ENCODE measurements at places on chromosomes 16 and 17.

DNA sequence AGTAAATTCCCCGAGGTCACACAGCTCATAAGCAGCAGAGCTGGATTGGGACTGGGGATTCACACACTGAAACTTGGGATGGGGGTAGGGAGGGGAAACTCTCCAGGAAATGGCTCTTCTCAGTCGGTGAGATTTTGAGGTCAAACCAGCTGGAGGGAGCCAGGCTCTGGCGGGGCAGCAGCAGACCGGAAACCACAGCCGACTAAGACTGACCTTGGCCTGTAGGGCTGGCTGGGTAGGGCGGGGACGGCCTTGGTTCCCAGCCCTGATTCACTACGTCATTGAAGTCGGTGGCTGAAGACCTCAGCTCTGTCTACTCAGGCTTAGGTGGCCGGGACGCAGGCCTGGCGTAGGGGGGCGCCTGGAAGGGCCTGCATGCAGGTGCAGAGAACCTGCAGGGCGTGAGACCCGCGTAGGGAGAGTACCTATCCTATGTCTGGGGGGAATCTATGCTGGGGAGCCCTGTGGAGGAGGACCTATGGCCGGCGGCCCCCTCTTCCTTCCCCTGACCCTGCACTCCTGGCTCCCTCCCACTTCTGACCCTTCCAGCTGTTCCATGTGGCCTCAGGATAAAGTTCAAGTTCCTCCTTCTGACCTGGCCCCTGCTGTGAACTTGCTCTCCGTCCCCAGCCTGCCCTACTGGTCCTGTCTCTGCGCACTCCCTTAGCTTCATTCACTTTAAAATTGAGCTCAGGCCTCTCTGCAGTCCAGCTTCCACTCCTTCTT is 11.9 kb upstream of the SLC4A1 start:
- H3K27ac ChIP-seq, result peak overlapping the region; percentile 80
- peak; percentile 97 for DNase-seq
- peaks cover 25% of the 10 kb centered on the region for H3K4me1 ChIP-seq
- H3K27me3 ChIP-seq, result peaks cover 7% of the 10 kb centered on the region

- no peak for DNase-seq
- H3K4me3 ChIP-seq, result no peak overlapping the region
- no peaks in the 10 kb centered on the region for H3K4me1 ChIP-seq
- H3K27me3 ChIP-seq, result no peaks in the 10 kb centered on the region
- H3K27ac ChIP-seq, result no peak overlapping the region
Measured at GRCh38 chr17:74252211-74252610, 21.8 kb upstream of the DNAI2 start.

- DNase-seq, result no peak
- no peak overlapping the region for H3K27ac ChIP-seq
- H3K4me1 ChIP-seq, result peaks cover 45% of the 10 kb centered on the region
- H3K27me3 ChIP-seq, result no peaks in the 10 kb centered on the region
Measured at GRCh38 chr17:58268774-58269556, 11.8 kb downstream of the MPO start.

- H3K36me3 ChIP-seq, result no peaks in the 10 kb centered on the region
- peaks cover 19% of the 10 kb centered on the region for H3K27me3 ChIP-seq
- no peak overlapping the region for H3K4me3 ChIP-seq
- no peaks in the 10 kb centered on the region for H3K4me1 ChIP-seq
- H3K27ac ChIP-seq, result no peak overlapping the region
- no peak for DNase-seq
Measured at GRCh38 chr16:19346335-19346922, 60.9 kb downstream of the CLEC19A start.

- no peak overlapping the region for H3K27ac ChIP-seq
- H3K27me3 ChIP-seq, result no peaks in the 10 kb centered on the region
- H3K36me3 ChIP-seq, result no peaks in the 10 kb centered on the region
- no peak overlapping the region for H3K4me3 ChIP-seq
Measured at GRCh38 chr17:55160501-55160900, 104.3 kb upstream of the HLF start.

GRCh38 chr17:50863221-50863843 is 2.8 kb downstream of the TOB1 start:
- peaks cover 9% of the 10 kb centered on the region for H3K36me3 ChIP-seq
- peaks cover 17% of the 10 kb centered on the region for H3K4me1 ChIP-seq
- H3K27me3 ChIP-seq, result no peaks in the 10 kb centered on the region
- DNase-seq, result peak; percentile 58

GRCh38 chr16:19687279-19687678 is 30.7 kb downstream of the KNOP1 start:
- no peak overlapping the region for H3K27ac ChIP-seq
- peaks cover 8% of the 10 kb centered on the region for H3K4me1 ChIP-seq
- no peak for DNase-seq
- H3K4me3 ChIP-seq, result no peak overlapping the region
- no peaks in the 10 kb centered on the region for H3K27me3 ChIP-seq

DNA sequence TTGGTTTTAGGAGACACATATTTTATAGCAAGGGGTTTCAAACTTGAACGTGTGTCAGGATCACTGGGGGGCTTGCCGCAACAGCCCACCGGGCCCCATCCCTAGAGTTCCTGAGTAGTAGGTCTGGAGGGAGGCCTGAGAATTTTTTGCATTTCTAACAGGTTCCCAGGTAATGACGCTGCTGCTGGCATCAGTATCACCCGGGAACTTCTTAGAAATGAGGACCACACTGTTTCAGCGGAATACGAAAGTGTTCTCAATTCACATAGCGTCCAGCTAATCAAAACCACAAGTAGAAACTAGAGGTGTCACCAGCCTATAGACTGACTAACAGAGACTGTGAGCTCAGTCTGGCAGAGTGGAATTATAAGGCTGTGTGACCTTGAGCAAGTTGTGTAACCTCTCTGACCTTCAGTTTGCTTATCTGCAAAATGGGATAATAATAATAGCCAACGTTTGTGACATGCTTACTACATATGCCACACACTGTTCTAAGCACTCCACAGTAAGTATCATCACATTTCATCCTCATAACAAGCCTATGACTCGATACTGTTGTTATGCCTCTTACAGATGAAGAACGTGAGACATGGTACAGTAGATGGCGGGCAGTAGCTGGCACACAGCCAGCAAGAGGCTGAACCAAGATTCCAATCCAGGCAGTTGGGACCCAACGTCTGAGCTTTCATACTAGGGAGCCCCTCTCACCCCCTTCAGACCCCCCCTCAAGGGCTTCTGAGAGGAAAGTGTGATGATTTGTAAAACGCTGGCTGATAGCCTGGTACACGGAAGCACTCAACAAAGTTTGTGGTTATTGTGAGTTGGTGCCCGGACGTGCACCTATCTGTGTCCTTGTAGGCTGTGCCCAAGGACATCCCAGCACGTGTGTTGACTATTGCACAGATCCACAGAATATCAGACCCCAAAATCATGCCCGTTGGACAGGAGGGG is 4.6 kb upstream of the ICAM2 start:
- H3K4me3 ChIP-seq, result peak overlapping the region; percentile 52
- H3K36me3 ChIP-seq, result no peaks in the 10 kb centered on the region
- peaks cover 24% of the 10 kb centered on the region for H3K4me1 ChIP-seq
- no peaks in the 10 kb centered on the region for H3K27me3 ChIP-seq

DNA sequence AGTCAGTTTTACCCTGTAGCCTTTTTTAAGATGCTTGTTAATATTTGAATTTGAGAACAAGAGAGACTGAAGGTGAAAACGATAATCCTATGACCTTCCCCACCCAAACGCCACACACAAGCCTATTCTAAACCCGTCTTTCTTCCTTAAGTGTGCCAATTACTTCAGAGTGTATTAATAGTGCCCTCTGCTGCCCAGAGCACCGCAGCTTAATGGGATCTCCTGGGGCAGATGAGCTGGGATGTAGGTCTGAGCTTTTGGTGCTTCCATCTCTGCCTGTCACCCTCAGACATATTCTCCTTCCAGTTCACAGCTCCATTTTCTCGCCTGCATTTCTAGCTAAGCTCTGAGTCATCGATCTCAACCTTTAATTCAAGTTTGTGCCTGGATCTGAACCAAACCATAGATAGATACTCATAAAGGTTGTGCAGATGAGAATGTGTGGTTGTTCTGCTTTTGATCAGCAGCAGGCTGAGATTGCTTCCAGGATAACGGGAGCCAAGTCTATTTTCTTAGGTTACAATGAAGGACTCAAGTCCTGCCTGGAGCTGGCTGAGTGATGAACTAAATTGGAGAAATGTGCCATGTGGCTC is 46.4 kb upstream of the CDH13 start:
- DNase-seq, result no peak
- no peak overlapping the region for H3K27ac ChIP-seq
- no peak overlapping the region for H3K4me3 ChIP-seq
- no peaks in the 10 kb centered on the region for H3K36me3 ChIP-seq
- no peaks in the 10 kb centered on the region for H3K27me3 ChIP-seq

GRCh38 chr16:5422643-5423496 is 325.3 kb upstream of the EEF2KMT start:
- H3K27me3 ChIP-seq, result no peaks in the 10 kb centered on the region
- no peaks in the 10 kb centered on the region for H3K4me1 ChIP-seq
- DNase-seq, result no peak
- H3K27ac ChIP-seq, result no peak overlapping the region

- H3K27me3 ChIP-seq, result no peaks in the 10 kb centered on the region
- H3K4me1 ChIP-seq, result no peaks in the 10 kb centered on the region
- H3K27ac ChIP-seq, result no peak overlapping the region
- H3K4me3 ChIP-seq, result no peak overlapping the region
- DNase-seq, result no peak
- no peaks in the 10 kb centered on the region for H3K36me3 ChIP-seq
Measured at GRCh38 chr16:77946823-77947222, 75.5 kb upstream of the CLEC3A start.

GRCh38 chr16:678858-679813 is 1.1 kb upstream of the STUB1 start:
- peaks cover 30% of the 10 kb centered on the region for H3K27me3 ChIP-seq
- peak overlapping the region; percentile 40 for H3K4me3 ChIP-seq
- H3K4me1 ChIP-seq, result peaks cover 37% of the 10 kb centered on the region
- H3K36me3 ChIP-seq, result peaks cover 21% of the 10 kb centered on the region

GRCh38 chr17:28828294-28829040 is 14.1 kb downstream of the FAM222B start:
- H3K4me3 ChIP-seq, result no peak overlapping the region
- no peaks in the 10 kb centered on the region for H3K27me3 ChIP-seq
- no peaks in the 10 kb centered on the region for H3K36me3 ChIP-seq
- DNase-seq, result peak; percentile 14

DNA sequence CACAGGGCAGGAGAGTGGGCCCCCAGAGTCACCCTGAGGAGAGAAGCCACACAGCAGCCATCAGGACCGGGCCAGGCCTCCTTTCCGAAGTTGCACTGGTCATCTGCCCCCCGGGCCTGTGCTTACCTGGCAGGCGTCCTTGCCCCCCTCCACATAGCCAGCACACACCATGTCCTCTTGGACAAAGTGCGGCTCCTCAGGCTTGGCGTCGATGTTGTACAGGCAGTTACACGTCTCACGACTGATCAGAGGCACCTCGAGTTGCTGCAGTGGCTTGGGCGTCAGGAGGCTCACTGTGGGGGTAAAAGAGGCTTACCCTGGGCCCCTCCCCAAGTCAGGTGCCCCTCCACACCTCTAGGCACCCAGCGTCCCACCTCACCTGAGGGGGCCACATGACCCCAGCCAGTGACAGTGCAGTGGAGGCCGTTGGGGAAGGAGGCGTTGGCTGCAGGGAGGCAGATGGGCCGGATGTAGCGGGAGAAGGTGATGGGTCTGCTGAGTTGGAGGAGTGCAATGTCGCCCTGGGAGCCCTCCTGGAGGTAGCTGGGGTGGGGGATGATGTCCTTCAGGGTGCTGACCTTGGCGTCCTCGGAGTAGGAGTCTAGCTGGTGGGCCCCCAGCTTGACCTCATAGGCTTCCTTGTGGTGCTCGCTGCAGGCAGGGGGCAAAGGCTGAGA is 3.1 kb downstream of the PRSS8 start:
- H3K4me3 ChIP-seq, result no peak overlapping the region
- H3K27ac ChIP-seq, result no peak overlapping the region
- H3K27me3 ChIP-seq, result no peaks in the 10 kb centered on the region

GRCh38 chr16:4561596-4561995 is 5.5 kb downstream of the C16orf96 start:
- no peak overlapping the region for H3K4me3 ChIP-seq
- no peak overlapping the region for H3K27ac ChIP-seq
- H3K4me1 ChIP-seq, result no peaks in the 10 kb centered on the region

GRCh38 chr17:34361478-34362061 is 1.5 kb downstream of the CCL1 start:
- H3K27ac ChIP-seq, result no peak overlapping the region
- peaks cover 20% of the 10 kb centered on the region for H3K4me1 ChIP-seq
- H3K4me3 ChIP-seq, result no peak overlapping the region
- no peaks in the 10 kb centered on the region for H3K36me3 ChIP-seq
- H3K27me3 ChIP-seq, result no peaks in the 10 kb centered on the region
- DNase-seq, result peak; percentile 94

- no peaks in the 10 kb centered on the region for H3K27me3 ChIP-seq
- no peak overlapping the region for H3K4me3 ChIP-seq
- H3K4me1 ChIP-seq, result no peaks in the 10 kb centered on the region
- no peak for DNase-seq
Measured at GRCh38 chr16:12742741-12743140, 60.9 kb downstream of the CPPED1 start.

DNA sequence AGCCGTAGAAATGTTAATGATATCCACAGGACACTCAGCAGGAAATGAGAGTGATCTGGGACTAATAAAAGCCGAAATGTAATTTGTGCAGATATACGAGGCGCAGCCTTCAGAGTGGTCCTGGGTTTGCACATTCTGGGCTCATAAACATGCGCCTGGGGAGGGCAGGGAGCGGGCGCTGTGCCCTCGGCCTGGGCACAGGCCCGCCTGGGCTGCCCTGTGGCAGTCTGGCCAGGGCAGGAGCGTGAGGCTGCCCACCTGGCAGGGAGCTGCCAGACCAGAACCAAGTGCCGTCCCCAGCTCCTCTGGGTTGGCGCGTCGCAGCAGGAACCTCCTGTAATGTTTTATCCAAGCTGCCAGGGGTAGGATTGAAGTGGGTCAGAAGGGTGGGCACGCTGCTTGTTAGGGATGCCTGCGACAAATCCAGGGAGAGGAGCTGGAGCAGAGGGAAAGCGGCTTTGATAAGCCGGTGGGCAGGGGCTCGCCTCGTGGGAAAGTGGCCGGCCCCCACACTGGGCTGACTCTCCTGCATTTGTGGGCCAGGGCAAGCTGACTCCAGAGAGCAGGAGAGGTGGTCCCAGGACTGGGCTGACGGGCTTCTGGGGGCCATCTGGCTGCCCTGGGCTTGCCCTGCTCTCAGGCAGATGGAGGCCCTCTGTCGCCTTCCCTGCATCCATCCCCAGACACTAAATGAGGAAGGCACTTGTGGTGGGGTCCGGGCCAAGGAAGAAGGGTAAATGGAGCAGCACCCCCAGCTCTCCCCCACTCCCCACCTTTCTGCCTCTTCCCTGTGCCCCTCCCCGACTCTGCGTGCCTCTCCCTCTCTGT is 45.9 kb downstream of the SREBF1 start:
- peaks cover 5% of the 10 kb centered on the region for H3K4me1 ChIP-seq
- H3K4me3 ChIP-seq, result no peak overlapping the region
- no peaks in the 10 kb centered on the region for H3K27me3 ChIP-seq
- DNase-seq, result no peak
- H3K36me3 ChIP-seq, result peaks cover 24% of the 10 kb centered on the region
- no peak overlapping the region for H3K27ac ChIP-seq

DNA sequence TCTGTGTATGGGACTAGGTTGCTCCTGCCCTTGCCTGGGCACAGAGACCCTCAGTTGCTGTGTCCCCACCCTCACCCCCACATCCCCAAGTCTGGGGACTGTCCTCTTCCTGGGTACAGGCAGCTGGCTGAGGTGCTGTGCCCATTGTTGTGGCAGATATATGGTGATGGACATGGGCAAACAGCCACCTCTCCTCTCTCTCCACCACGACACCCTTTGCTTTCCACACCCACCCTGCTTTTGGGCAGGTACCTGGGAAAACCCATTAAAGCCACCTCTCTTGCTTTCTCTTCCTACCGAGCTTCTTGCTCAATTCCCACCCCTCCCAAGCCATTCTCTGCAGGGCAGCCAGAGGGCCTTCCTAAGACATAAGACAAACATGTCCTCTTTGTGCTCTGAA is 21.7 kb downstream of the TRPV2 start:
- H3K4me1 ChIP-seq, result peaks cover 40% of the 10 kb centered on the region
- H3K4me3 ChIP-seq, result no peak overlapping the region
- DNase-seq, result no peak

Measured in CD14-positive monocyte (primary cell).